Suprapubic skin (tissue), 4 donors: ENCODE measurements at places on chromosomes 16 and 17.

GRCh38 chr17:8290043-8290442, 1.6 kb downstream of the RANGRF start:
- no peak for DNase-seq

- no peak for DNase-seq
Measured at GRCh38 chr17:7236808-7237207, 2.4 kb downstream of the PHF23 start.

- no peak for DNase-seq
Measured at GRCh38 chr16:11242658-11243057, 13.3 kb downstream of the SOCS1 start.

- peak; percentile 89 for DNase-seq
Measured at GRCh38 chr17:75011401-75012095, 922 bp upstream of the MRPL58 start.

DNA sequence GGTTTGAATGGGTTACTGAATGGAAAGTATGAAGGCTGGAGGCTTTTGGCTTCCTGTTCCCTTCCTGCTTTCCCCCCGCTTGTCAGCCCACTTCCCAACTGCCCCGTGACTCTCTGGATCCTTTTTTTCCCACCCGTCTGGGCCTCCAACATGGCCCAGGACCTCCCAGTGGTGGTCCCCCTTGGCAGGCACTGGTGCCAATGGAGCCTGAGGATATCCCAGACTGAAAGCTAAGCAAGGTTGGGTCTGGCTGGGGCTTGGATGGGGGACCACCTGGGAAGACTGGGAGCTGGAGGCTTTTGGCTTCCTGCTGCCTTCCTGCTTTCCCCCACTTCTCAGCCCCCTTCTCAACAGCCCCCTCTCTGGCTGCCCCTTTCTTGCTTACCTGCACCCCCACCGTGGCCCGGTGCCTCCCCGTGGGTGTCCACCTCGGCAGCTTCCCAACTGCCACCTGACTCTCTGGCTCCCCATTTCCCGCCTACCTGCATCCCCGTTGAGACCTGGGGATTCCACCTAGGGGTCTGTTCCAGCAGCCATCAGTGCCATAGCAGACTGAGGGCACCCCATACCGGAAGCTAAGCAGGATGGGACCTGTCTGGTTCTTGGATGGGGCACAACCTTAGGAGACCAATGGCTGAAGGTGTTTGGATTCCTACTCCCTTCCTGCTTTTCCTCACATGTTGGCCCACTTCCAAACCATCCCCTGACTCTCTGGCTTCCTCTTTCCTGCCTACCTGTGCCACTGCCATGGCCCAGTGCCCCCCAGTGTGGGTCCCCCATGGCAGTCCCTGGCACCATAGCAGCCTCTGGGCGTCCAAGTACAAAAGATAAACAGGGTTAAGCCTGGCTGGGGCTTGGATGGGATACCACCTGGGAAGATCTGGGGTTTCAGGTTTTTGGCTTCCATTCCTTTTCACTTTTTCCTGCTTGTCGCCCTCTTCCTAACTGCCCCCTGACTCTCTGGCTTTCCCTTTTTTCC, 2295.3 kb downstream of the TP53TG3F start:
- DNase-seq: no peak

- DNase-seq: no peak
Measured at GRCh38 chr17:57985675-57985974, 2.4 kb downstream of the VEZF1 start.

- no peak for DNase-seq
Measured at GRCh38 chr16:20614186-20615141, 38.3 kb upstream of the ACSM2B start.

- peak; percentile 78 for DNase-seq
Measured at GRCh38 chr17:82734987-82735866, at the start of gene FN3K. Gene FN3K, plus strand, starts transcription at chr17:82735615. Its CDS starts 22 bp downstream, at chr17:82735637.

- DNase-seq: no peak
Measured at GRCh38 chr17:12830777-12831247, 41.5 kb downstream of the ARHGAP44 start.

DNA sequence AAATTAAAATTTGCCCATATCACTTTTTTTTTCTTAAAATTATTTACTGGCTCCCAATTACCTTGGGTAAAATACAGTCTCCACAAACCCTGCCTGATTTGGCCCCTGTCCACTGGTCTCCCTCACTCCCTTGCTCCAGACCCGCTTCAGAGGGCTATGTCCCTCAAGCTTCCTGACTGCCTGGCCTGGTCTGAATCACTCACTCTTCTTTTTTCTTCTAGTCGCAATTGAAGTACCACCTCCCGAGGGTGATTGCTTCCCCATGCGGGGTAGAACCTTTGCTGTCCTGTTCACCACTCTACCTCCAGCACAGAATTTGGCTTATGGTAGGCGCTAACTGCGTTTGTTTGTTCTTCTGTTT, 598 bp upstream of the PGAP3 start:
- no peak for DNase-seq

DNA sequence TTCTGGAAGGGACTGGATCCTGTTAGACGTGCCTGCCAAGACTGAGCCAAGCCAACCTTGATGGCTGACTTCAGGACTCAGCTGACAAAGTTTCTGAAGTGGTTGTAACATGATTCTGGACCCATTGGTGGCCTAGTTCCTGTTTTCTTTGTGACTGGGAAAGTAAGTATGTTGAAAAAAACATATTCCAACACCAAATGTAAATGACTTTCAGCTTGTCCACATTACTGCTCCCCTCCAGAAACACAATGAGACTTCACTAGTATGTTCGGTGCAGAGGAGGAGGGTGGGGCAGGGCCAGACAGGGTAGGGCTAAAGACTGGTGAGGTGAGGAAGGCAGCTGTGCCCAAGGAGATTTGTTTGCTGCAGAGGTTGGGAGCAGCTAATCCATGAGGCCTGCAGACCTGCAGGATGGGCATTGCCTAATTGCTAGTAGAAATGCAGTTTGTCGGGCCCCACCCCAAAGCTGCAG, 26.4 kb downstream of the NMT1 start:
- no peak for DNase-seq

GRCh38 chr17:17783825-17784656, 52.7 kb downstream of the SREBF1 start:
- DNase-seq: no peak

DNA sequence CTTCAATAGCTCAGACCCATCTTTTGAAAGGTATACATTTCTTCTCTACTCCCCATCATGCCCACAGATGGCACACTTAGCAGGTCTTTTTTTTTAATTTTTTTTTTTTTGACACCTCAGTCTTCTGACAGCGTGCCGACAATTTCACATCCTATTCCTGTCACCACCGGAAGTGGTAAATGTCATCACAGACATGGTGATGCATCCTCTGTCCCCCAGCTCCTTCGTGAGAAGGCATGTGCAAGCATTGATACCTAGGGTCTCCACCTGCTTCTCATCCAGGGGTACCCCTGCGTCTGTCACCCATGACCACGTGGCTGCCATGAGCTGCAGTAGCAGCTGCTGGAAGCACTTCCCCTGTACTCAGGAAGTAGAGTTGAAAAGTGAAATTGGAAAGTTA, 35.6 kb downstream of the ELAC2 start:
- DNase-seq: no peak

- DNase-seq: no peak
Measured at GRCh38 chr16:49084628-49085390, 196.8 kb downstream of the CBLN1 start.

- DNase-seq: no peak
Measured at GRCh38 chr16:57165938-57166337, 19.9 kb downstream of the PSME3IP1 start.

- no peak for DNase-seq
Measured at GRCh38 chr17:68565661-68566441, 35.3 kb downstream of the FAM20A start.

DNA sequence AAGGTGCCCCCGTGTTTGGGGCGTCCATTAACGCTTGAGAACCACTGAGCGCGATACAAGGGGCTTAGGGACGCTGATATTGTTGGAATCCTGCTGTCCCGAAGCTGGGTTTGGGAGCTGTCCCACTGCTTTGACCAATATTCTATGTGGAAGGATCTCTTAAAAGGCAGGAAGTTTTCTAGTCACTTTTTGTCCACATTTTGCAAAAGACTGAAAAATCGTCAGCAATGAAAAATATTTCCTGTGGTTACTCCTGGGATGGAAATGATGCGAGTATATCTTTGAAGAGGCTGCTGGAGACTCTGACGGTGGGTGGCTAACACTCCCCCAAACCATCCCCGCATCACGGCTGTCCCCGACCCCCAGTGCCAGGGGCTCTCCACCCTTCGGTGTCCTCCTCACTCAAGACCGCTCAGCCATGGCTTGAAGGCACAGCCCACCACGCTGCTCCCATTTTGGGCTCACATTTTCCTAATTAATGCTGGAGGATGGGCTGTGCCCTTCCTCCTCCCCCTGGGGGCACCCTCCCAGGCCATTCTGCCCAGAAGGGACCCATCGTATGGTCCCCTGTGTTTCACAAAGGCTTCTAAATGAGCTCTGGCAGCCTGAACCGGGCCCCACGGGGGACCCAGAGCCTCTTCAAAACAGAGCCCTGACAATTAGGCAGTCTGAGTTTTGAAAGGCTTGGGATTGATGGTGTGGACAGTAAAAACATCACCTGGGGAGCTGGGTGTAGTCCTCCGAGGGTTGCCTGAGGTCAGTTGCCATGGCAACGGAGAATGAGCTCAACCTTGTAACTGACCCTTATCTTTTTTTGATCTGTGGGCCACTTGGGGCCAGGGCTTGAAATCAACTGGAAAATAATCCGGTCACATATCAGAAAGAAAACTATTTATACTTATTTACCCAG, 158.6 kb downstream of the C16orf78 start:
- no peak for DNase-seq

GRCh38 chr16:47519037-47519436, 57.9 kb downstream of the PHKB start:
- DNase-seq: no peak

DNA sequence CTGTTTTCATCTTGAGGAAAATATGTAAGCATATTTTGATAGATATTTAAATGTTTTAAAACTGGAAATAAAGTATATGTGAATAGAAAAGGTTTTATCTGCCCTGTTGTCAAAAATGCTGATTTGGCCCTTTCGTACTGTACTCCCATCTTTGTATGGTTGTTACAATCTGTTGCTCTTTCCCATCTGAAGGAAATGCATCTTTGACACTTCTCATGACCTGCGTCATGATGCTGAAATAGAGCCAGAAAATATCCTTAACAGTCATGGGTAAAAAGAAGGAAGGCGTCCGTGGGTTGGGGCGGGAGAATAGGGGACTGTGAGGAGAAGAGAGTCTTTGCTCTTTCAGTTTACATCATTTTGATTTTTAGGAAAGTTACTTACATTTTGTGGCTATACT, 327.7 kb downstream of the BCAS3 start:
- DNase-seq: no peak

DNA sequence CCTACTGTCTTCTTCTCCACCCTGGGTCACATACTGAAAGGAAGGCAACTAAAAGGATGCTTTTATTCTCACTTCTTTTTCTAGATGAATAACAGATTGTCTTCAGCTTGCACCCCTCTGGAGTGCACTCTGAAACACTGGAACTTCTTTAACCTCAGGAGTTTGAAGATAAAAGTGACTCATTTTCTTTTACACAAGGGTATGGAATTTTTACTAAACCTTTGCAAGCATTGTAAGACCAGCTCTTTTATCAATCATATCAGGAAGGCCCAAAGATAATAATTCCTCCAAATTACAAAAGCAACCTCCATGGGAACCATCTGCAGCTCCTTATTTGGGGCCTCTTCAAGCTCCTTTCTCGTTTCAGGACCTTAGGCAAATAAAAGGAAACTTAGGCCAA, 193.5 kb upstream of the KIF2B start:
- no peak for DNase-seq

- DNase-seq: no peak
Measured at GRCh38 chr17:49260817-49261291, 30.3 kb upstream of the PHOSPHO1 start.

DNA sequence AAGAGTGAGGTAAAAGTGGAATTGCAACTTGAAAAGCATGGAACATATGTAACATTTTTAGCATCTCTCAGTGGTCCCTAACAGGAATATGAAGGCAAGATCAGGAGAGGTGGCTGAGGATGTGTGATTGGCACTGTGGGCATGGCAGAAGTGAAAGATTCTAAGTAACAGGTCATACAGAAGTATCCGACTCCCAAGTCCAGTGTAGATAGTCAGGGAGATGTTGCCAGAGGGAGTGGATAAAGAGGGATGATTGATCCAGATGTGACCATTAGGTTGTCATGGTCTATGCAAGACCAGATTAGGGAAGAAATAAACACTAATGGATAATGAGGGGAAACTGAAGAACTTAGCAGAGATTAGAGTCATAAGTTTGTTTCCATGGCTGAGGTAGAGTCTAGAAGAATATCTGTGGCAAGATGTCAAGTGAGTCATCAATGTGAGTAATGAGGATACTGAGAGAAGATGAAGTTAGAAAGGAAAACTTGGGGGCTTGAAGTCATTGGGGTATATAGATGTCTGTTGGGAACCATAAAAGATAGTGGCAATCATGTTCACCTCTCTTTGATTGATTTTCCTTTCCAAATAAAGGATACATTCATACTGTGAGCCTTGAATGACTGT, 23.9 kb upstream of the CAPNS2 start:
- DNase-seq: no peak

DNA sequence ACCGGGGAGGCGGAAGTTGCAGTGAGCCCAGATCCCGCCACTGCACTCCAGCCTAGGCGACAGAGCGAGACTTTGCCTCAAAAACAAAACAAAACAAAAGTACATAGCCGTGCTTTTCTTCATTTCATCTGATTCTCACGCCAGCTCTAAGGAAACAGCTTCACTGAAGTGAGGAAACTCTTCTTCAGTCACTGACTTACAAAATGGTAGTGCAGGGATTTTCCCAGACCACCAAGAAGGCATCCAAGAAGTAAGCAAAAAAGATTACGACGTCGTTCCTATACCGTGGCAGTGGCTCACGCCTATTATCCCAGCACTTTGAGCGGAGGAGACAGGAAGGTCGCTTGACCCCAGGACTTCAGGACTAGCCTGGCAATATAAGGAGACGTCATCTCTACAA, 40.4 kb upstream of the SLFN13 start:
- DNase-seq: no peak

GRCh38 chr16:51357839-51358238, 206.8 kb upstream of the SALL1 start:
- DNase-seq: no peak

DNA sequence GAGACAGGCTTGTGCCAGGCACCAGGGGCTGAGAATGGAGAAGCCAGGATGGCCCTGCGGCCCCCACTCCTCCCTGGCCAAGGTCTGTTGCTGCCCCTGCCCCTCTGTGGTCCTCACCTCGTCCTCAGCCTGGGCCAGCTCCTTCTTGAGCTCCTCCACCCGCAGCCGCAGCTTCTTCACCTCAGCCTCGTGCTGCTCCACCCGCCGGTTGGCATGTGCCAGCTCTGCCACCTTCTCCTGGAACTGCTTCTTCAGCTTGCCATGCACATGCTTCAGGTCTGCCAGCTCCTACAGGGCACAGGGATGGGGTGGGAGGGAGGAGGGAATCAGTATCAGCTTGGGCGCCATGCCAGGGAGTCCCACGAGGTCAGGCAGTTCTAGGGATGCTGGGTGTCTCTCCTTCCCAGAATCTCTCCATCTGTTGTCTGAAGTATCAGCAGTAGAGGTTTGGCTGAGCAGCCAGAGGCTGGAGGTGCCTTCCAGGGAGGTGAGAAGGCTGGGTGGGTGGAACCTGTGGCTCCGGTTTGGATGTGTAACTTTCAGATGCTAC, 20.1 kb downstream of the CCDC102A start:
- DNase-seq: no peak
